ENCODE measurements at places on chromosomes 7 and 10.

- no peak for DNase-seq
These were observed 88.9 kb downstream of the IPMK start for GRCh38 chr10:58178811-58179210.

- no peak for DNase-seq
These were observed 30.4 kb downstream of the GPRIN2 start for GRCh38 chr10:46525824-46526681.

DNA sequence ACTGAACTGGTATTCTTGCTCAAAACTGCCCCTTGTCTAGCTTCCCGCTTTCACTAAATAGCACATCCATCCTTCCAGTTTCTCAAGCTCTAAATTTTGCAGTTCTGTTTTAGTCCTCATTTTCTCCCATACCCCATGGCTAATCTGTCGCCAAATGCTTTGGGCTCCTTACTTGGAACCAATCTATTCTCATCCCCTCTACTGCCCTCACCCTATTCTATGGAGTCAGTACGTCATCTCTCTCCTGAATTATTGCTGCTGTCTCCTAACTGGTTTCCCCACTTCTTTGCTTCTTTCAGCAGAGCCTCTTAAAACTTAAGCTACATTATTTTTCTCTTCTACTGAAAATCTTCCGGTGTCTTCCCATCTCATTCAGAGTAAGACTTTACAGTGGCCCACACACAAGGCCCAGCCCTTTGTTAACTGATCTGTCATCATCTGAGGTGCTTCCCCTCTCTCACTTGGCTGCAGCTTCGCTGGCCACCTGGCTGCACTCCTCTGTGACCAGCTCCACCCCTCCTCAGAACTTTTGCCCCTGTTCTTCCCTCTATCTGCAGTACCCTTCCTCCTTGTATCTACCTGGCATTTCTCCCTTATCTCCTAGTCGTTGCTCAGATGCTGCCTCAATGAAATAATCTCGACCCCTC is 9.9 kb downstream of the STARD3NL start:
- DNase-seq = no peak

- DNase-seq = no peak
These were observed 154.4 kb upstream of the AKR1E2 start for GRCh38 chr10:4671451-4672145.

GRCh38 chr7:108618056-108618455 is 48.4 kb downstream of the DNAJB9 start:
- DNase-seq = no peak
